Stimulated activated CD4-positive, alpha-beta T cell treated with anti-CD3 and anti-CD28 coated beads, TNF-alpha, amount 100 ng/mL, for 24 hours (primary cell): ENCODE measurements at places on chromosomes 4 and X.

DNA sequence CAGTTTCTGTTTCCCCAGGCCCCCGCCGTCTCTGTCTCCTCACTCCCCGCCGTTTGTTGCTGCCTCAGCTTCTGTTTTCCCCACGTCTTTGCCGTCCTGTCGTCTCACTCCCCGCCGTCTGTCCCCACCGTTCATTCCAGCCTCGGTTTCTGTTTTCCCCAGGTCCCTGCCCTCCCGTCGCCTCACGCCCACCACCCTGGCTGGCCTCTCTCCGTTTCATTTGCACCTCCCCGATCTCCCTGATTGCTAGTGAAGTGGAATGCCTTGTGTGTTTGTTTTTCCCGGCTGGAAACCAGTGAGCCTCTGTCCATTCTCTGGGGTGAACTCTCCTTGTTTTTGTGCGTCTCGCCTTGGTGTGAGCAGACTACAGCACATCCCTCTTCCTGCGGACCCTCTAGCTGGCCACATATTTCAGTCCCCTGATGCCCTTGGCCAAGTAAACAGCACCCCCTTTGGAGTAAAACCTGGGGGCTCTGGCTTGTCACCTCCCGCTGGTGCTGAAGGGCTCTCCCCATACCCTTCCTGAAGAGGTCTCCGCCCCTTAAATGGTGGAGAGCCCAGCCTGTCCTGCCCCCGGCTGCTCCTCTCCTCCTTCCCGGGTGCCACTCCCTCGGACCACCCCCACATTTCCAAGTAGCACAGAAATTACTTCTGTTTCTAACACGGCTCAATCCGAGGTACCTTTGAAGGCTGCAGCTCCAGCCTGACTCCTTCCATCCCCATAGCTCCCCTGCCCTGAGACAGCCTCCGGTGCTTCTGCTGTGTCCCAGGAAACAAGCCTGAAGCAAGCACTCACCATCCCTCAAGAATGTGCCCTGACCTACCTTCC lies 13.2 kb downstream of the TMEM175 start:
- DNase-seq: no peak

- no peak for DNase-seq
Observed at GRCh38 chrX:16100673-16101072, 22.7 kb upstream of the GRPR start.

DNA sequence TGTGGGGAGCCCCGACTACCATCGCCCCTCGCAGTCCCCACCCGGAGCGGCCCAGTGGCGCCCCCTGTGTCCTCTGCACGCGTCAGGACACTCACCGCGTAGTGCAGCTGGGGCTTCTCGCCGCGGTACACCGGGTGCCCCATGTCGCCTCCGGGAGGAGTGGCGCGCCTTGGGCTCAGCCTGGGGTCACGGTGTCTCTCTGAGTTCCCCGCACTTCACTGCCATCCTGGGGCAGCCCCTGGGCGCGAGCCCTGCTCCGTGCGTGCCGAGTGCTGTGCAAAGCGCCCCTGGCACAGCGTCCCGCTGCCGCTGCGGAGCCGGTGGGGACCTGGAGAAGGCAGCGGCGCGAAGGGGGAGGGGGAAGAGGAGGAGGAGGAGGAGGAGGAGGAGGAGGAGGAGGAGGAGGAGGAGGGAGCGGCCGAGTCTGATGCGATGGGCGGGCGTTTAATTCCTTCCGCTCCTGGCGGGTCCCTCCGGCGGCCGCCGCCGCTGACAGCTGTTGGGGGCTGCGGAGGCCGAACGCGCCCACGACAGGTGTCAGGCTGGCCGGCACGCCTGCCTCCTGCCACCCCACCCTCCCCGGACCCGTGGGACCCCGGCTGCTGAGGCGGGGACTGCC lies 134.3 kb downstream of the AMELX start:
- no peak for DNase-seq

DNA sequence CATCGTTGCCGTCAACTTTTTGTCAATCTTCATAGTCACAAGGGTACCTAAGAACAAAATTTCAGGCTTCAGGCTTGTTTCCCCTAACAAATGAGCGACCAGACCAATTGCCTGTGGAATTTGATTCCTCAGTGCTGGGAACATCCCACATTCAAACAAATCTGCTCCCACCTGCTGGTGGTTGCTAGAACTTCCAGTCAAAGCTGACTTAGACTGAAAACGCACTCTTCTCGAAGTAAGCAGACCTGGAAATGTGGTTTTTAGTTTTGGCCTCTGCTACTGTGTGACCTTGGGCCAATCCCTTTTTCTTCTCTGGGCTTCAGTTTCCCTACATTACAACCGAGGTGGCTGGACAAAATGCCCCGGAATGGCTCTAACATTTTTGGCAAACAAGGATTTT lies 1.8 kb upstream of the GABRQ start:
- DNase-seq: no peak

- DNase-seq: no peak
Observed at GRCh38 chrX:41923978-41924683, 777 bp upstream of the CASK start.

GRCh38 chr4:97911236-97911906 lies 231.9 kb downstream of the STPG2 start:
- no peak for DNase-seq

DNA sequence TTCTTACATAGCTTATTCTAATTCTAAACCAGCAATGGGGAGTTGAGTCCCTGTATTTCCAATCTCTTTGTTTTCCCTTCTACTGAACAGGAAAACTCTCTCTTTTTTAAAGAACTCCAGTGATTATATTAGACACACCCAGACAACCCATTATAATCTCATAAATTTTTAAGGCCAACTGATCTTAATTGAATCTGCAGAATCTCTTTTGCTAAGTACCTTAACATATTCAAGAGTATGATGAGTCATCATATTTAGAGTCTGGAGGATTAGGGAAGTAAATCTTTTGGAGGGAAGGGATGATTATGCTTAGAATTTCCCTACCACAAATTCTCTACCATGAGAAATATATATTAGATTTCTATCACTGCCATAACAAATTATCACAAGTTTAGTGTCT lies 705.1 kb downstream of the CENPC start:
- no peak for DNase-seq

DNA sequence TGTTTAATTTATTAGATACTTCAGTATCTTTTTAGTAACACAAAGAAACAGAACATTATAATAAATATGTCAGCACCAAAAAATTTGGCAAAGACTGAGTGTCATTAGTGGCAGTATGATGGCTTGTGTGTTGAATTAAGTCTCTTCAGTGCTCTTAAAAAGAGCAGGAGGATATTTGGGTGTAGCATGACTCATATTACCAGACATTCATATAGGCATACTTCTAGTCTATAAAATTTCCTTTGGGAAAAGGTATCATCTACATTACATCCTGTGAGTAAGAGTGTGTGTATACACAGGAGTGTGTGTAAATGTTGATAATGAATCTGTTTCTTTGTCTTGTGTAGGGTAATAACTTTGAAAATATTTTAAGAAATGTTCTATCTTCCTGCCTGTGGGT lies 135.7 kb downstream of the CNKSR2 start:
- no peak for DNase-seq

DNA sequence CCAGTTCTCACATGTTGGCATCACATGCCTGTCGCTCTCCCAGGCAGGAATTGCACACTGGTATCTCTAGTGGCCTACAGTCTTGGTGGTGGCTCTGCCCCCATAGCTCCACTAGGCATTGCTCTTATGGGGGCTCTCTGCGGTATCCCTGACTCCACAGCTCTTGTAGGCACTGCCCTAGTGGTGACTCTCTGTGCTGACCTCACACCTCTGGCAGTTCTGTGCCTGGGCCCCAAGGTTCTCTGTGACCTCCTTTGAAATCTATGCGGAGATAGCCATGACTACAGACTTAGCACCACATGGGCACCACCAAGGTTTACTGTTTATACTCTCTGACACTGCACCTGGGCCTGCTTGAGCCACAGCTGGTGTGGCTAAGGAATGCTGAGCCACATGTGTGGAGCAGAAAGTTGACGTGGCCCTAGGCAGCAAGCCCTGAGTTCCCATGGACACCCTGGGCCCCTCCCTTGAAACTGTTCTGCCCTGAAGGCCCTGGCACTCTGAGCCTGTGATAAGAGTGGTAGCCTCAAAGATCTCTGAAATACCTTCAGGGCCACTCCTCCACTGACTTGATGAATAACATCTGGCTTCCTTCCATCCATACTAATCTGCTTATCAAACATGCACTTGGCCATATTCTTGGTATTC lies 8.0 kb downstream of the SLC9B1 start:
- DNase-seq: no peak

DNA sequence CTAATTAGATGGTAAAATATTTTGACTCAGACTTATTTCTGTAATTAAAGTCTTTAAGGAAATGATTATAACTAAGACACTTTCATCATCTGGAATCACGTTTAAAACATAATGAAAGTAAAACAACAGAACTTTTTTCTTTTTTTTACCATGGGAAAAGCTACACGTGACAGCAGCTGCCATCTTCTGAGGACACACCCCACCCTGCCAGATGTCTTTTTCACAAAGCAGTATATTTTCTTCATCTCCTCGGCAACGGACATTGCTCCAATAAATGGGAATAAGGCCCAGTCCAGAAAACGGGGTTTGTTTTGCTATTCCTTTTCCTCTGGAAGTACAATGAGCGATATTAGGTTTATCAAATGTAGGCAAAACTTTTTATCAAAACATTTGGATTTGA lies 17.5 kb downstream of the PRSS12 start:
- DNase-seq: no peak

- no peak for DNase-seq
Observed at GRCh38 chrX:10833299-10834169, 213.1 kb upstream of the MID1 start.

- no peak for DNase-seq
Observed at GRCh38 chr4:74408639-74409038, 36.3 kb upstream of the AREG start.

GRCh38 chr4:21470535-21470934 lies 478.0 kb downstream of the KCNIP4 start:
- DNase-seq: no peak

- no peak for DNase-seq
Observed at GRCh38 chrX:46602468-46603102, 29.0 kb downstream of the CHST7 start.

DNA sequence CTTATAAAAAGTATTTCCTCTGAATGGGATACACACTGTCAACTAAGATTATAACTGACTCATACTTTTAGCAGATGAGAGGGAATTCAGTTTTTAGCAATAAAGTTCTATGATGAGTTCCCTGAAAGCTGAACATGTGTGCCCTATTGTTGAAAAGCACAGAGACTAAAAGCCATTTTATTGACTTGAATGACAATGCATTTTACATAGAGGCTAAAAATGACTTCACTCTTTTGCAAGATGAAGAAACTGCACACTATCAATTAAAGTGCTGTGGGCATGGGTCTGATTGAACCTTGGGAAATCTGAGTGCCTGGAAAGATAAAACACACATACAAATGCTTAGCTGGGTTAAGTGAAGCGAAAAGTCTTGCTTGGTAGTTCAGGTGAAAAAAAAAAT lies 633.4 kb downstream of the PDHA2 start:
- no peak for DNase-seq
